ENCODE measurements at places on chromosomes 7 and 10.

DNA sequence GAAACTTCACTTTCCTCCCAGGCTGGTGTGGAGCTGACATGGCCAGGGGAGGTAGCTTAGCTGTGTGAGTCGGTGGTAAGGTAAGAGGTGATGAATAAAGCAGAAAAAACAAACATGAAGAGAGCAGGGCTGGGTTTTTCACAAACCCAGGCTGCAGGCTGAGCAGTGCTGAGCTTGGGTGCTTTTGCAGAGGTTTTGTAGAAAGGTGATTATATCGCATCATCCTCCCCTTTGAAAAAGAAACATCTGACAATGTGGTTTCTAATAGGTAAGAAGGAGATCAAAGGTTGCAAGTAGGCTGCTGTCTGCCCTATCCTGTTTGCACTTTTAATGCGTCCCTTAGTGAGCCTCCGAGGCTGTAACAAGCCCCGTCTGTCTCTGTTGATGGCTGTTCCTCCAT lies 69.6 kb upstream of the GRM8 start:
- DNase-seq, result no peak

DNA sequence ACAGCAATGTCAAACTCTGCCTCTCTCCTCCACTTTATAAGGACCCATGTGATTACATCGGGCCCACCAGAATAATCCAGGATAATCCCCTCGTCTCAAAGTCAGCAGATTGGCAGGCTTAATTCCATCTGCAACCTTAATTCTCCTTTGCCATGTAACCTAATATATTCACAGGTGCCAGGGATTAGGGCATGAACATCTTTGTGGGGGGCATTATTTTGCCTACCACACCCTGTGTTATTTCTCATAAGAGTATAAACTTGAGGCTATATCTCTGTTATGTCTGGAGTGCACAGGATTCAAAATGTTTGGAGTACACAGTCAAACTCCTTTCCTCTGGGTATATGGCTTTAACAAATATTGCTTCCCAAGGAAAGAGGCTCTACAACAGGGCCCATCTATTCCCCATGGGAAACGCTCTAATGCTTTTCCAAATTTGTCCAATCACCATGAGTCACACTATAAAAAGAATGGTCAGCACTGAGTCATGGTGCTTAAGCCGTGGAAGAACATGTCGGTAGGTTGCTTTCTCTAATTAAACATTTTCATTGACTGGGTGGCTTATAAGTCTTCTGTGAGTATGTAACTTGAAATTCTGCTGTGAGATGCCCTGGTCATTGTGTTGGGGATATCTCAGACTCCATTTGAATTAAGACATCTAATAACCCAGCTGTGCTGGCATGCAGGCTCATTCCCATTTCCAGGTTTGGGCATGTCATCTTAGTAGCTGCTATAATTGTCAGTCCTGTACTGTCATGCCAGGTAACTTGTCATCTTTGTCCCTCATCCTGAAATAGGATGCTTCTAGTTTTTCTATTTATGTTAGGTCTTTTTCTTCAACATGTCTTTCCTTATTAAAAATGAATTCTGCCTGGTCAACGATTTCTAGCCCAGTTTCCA lies 11.5 kb upstream of the AKR1B10 start:
- no peak for DNase-seq

GRCh38 chr7:3068530-3068929 lies 24.9 kb upstream of the CARD11 start:
- no peak for DNase-seq

GRCh38 chr10:73529089-73529832 lies 33.4 kb upstream of the PPP3CB start:
- peak; percentile 4 for DNase-seq

GRCh38 chr10:31926765-31927564 lies 1.7 kb downstream of the ARHGAP12 start:
- no peak for DNase-seq

DNA sequence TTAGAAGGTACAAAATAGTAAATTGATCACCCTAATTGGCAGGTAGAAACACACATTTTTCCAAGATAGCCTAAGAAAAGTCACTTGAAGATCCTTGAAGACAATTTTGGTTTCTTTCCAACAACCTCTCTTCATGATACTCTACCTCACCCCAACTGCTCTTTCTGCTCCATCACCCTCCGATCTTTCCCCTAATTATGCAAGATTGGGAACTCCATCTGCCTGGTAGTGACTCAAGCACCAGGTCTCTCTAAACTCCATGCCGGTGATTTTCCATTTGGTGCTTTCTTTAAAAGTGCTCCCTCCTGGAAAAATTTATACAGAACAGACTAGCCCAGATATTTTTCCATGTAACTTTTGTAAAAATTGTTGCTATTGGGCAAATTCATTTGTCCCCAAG lies 1.1 kb upstream of the AKR1B1 start:
- DNase-seq, result no peak

- no peak for DNase-seq
Observed at GRCh38 chr10:5531558-5532306, 7.0 kb downstream of the CALML3 start.

- no peak for DNase-seq
Observed at GRCh38 chr7:105246256-105246655, 142.5 kb downstream of the SRPK2 start.

All from stimulated activated CD4-positive, alpha-beta T cell treated with anti-CD3 and anti-CD28 coated beads, TNF-alpha, amount 100 ng/mL, for 1 hour (primary cell).